ENCODE measurements at places on chromosomes 11 and 22.

GRCh38 chr11:66429983-66430602, 8.6 kb downstream of the MRPL11 start:
- peak; percentile 73 for DNase-seq

GRCh38 chr11:36271794-36272407, 17.3 kb downstream of the COMMD9 start:
- DNase-seq, result no peak

- peak; percentile 85 for DNase-seq
Observed at GRCh38 chr11:10456519-10456918, 1.5 kb downstream of the AMPD3 start.

GRCh38 chr11:44651535-44652155, 75.1 kb upstream of the TSPAN18 start:
- peak; percentile 13 for DNase-seq

GRCh38 chr11:126393143-126393542, 37.7 kb downstream of the ST3GAL4 start:
- no peak for DNase-seq

DNA sequence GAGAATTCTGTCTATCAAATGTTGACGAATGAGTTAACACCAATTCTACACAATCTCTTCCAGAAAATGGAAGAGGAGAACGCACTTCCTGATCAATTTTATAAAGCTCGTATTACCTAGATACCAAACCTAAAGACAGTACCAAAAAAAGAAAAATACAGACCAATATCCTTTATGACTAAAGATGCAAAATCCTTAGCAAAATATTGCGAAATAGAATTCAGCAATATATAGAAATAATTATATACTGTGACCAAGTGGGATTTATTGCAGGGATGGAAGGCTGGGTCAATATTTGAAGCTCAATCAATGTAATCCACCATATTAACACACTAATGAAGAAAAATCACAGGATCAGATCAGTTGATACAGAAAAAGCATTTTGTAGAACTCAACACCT, 25.6 kb downstream of the SMARCB1 start:
- DNase-seq, result no peak

- no peak for DNase-seq
Observed at GRCh38 chr11:16561150-16561549, 177.3 kb upstream of the C11orf58 start.

- no peak for DNase-seq
Observed at GRCh38 chr11:2205214-2205720, 33.7 kb upstream of the TH start.

DNA sequence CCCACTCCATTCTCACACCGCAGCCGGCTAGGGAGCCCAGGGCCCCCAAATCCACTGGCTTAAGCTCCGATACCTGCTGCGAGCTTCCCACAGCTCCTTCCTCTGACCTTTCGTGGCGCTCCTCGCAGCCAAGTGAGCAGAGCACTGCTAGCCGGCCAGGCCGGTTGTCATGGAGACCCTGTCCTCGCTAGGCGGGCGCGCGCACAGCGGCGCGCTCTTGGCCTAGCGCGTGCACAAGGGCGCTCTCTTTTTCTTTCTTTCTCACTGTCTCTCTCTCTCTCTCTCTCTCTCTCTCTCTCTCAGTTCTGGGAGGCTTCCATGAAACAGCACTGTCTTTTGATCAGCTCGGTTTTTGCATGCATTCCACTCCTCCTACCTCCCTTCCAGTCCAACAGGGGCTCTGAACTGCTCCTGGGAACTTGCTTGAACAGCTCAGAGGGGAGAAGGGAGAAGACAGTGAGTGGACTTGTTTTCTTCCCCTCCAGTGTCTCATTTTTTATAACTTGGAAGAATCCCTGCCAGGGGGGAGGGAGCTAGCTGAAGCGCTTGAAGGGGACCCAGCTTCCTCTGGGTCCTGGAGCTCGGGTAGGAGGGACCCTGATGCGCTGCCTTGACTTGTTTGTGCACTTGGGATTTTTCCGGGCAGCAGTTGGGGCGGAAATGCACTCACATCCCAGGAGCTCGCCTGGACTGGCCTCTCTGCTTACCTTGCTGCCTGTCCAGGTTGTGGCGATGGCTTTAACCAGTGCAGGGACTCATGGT, 100.3 kb upstream of the AKIP1 start:
- DNase-seq, result no peak

DNA sequence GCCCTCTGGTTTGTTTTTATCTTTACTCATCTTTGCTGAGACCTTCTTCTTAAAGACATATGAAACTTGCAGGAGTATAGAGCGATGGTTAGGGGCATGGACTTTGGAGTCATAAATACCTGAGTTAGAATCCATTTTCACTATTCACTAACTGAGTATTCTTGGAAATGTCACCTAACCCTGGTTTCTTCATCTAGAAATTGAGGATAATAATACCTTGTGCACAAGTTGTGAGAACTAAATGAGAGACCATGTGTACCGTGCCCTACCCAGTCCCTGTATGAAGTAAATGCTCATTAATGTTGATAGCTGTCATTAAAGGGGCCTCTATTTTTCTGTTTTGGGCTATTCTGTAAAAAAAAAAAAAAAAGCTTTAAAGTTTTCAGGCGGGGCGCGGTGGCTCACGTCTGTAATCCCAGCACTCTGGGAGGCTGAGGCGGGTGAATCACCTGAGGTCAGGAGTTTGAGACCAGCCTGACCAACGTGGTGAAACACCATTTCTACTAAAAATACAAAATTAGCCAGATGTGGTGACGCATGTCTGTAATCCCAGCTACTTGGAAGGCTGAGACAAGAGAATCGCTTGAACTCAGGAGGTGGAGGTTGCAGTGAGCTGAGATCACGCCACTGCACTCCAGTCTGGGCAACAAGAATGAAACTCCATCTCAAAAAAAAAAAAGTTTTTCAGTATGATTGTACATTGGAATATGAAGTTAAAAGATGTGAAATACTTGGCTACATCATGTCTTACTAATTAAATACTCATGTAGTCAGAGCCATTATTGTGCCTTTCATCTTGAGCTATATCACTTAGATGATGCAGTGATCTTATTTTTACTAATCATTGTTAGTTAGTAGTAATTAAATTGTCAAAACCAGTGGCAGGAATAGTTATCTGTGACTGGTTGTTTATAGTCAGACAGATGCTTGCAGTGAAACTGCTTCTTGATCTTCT, 95.0 kb downstream of the AMOTL1 start:
- DNase-seq, result no peak

DNA sequence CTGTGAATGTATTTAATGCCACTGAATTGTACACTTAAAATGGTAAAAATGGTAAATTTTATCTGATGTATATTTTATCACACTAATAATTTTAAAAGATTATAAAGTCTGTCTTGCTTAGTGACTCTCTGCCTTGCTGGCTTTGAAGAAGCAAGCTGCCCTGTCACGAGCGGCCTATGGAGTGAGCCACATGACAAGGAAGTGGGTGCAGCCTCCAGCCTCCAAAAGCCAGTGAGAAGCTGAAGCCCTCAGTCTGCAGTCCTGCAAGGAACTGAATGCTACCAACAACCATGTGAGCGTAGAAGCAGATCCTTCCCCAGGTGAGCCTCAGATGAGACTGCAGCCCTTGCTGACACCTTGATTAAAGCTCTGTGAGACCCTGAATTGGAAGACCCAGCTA, 20.0 kb downstream of the C11orf24 start:
- DNase-seq, result no peak

DNA sequence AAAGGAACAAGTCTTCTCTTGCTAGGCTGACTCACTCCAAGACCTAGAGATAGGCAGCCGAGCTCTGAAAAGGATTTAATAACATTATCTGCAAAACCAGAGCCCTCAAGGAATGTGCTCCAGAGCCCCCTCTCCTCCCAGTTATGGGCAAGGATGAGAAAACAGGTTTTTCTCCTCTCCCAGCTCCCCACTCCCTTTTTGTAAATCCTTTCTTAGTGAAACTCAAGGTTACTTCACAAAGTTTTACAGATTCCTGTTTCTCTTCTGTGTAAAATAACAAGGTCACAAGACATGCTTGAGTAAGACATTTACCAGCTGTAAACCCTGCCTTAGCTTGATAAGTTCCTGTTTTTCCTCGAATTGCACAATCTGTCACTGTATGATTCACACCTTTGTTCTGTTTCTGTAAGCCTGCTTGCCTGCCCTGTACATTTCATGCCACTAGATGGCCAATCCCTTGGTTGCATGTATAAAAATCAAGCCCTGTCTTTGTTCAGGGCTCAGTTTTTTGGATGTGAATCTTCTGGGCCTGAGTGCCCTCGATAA, 489.4 kb downstream of the KCNA4 start:
- DNase-seq, result peak; percentile 65

GRCh38 chr22:23750367-23750713, 572 bp downstream of the ZNF70 start:
- no peak for DNase-seq

DNA sequence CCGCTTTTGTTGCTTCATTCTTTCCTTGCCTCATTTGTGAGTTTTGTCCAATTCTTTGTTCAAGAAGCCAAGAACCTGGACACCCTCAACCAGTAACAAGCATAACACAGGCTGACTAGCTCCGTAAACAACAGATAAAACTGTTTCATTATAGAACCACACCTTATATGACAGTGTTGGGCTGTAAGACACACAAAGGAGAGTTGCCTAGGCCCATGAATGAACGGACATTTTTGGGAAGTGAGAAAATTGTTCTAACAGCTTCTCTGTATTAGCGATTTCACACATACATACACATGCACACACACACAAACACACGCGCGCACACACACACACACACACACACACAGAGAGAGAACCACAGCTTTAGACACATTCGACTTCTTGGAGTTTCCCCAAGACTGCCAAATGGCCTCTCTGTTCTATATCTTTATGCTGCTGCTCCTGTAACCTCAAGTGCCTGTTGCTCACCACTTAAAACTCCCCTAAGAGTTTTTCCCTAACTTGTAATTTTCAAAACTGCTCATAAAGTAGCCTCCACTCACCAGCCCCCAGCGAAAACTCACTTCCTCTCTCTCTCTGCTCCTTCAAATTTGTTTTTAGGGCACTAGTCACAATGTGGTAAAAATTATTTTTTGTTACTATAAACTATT, 35.9 kb downstream of the CTSC start:
- no peak for DNase-seq

DNA sequence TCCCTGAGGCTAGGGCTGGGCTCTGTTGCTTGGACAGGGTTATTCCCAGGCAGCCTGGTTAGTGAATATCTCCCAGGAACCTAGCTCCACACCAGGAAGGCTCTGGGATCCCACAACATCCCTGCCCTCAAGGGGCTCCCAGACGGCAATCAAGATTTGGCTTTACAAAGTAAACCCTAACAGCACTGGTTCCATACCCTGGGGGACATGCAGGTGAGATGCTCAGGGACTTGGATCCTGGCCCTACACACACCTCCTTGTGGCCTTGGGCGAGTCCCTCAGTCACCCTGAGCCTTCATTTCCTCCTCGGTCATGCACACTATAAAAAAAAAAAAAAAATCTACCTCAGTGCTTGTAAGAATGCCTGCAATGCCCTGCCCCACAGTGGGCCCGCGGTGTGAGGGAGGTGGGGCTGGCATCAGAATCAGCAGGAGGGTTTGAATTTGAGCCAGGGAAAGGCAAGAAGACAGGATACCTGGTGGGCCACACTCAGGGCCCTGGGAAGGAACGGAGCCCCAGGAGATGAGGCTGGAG, 86.3 kb downstream of the MORC2 start:
- DNase-seq, result no peak

GRCh38 chr11:121536126-121536525, 83.4 kb upstream of the SORL1-AS1 start:
- peak; percentile 66 for DNase-seq

DNA sequence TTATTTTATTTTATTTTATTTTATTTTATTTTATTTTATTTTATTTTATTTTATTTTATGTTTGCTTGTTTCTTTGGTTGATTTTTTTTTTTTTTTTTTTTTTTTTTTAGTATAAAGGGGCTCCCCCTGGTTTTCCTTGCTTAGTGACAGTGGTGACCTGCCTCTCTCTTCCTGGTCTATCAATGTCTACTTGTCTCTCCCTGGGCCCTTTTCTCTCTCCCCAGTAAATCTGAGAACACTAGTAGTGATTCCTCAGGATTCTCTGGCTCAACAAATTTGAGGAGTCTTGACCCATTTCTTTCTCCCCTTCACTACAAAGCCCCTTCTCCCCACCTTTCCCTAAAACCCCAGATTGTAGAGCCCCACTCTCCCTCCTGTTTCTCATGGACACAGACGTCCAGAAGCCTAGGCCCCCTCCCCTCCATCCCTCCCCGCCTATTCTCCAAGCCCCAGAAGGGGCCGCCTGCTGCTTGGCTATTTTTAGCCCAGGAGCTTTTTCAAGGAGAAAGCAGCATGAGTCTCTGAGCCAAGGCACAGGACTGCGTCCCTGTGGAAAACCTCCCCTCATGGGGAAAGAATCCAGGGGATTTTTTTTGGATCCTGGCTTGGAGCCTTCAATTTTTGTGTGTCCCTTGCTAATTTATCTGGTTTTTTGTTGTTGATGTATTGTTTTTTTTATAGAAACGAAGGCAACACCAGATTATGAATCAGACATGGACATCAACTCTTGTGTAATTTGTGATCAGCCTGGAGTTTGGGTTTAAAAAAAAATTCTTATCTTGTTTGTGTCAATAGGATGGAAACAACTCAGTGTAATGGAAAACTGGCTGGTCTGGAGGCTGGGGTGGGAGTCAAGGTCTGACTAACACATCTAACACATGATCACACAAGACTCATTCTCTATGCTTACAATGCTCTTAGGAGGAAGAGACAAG, 17.5 kb upstream of the ACCSL start:
- DNase-seq, result no peak

GRCh38 chr11:19753451-19754106, 40.9 kb downstream of the NAV2 start:
- DNase-seq, result no peak

- no peak for DNase-seq
Observed at GRCh38 chr11:60912223-60912850, 1.6 kb upstream of the TMEM109 start.

- DNase-seq, result no peak
Observed at GRCh38 chr11:80486678-80487077, 1045.8 kb upstream of the TENM4 start.

- DNase-seq, result no peak
Observed at GRCh38 chr11:128055576-128056217, 531.7 kb downstream of the ETS1 start.

DNA sequence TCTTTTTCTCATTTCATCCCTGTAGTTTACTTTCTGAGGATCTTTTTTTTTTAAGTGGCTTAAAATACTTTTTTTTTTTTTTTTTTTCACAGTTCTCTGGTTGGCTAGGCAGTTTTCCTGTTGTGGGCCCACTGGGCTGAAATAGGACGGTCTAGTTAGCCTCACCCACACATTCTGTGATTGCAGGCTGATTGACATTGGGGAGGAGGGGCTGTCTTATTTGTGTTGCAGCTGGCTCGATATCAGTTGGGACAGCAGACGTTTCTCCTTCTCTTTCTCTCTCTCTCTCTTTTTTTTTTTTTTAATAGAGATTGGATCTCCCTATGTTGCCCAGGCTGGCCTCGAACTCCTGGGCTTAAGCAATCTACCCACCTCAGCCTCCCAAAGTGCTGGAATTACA, 6.9 kb downstream of the BCR start:
- DNase-seq, result no peak

GRCh38 chr11:6298605-6299004, 21.7 kb downstream of the CAVIN3 start:
- DNase-seq, result peak; percentile 53

- DNase-seq, result no peak
Observed at GRCh38 chr11:2932850-2933251, 3.6 kb upstream of the PHLDA2 start.

- DNase-seq, result peak; percentile 70
Observed at GRCh38 chr22:40178417-40179409, 988 bp downstream of the TNRC6B start.
